ENCODE measurements at places on chromosomes 6 and 20.

- DNase-seq = peak; percentile 49
Measured at GRCh38 chr6:88870717-88871330, 92.6 kb downstream of the RNGTT start.

DNA sequence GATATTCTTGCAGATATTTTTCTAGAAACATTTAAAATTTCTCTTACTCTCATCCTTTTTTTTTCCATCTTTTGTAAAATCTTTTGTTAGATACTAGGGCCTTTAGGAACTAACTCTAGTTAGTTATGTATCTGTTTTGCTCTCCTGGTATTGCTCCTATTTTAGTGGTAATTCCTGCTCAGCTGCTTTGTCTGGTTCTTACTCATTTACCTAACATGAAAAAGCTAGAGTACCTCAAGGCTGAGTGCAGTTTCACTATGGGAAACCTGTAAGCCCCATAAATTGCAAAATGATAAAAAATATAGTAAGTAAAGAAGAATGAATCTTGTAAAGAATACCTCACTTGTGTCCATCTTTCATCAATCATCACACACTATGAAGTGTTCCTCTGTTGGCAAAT lies 1602.0 kb downstream of the GRIK2 start:
- DNase-seq = no peak

- no peak for DNase-seq
Measured at GRCh38 chr6:7547315-7547714, 5.8 kb downstream of the DSP start.

DNA sequence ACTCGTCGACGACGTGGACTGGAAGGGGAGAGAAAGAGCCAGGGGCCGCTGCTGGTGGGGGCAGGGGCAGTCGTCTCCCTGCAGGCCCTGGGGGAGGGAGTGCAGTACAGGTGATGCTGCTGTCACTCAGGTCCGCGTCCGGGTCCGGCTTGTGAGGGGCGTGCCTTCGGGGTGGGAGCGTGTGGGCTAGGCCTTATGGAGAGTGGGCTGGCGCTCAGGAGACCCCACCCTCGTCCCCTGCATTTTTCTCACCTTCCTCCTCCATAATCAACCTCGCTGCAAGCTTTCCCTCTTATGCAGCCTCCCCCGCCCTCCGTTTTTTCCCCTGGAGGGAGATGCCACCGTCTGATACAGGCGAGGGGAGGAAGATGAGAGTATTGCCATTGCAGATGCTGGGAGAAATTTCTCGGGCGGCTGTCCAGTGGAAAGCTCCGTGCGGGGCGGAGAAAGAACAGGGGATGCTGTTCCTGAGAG lies 632 bp downstream of the PCMT1 start:
- peak; percentile 85 for DNase-seq

GRCh38 chr6:124872361-124873065 lies 89.7 kb upstream of the RNF217 start:
- DNase-seq = no peak

GRCh38 chr6:112062966-112063365 lies 9.1 kb downstream of the CCN6 start:
- DNase-seq = no peak

GRCh38 chr20:48629069-48629959 lies 198.5 kb downstream of the PREX1 start:
- no peak for DNase-seq

GRCh38 chr6:108635505-108636226 lies 74.9 kb downstream of the FOXO3 start:
- no peak for DNase-seq

DNA sequence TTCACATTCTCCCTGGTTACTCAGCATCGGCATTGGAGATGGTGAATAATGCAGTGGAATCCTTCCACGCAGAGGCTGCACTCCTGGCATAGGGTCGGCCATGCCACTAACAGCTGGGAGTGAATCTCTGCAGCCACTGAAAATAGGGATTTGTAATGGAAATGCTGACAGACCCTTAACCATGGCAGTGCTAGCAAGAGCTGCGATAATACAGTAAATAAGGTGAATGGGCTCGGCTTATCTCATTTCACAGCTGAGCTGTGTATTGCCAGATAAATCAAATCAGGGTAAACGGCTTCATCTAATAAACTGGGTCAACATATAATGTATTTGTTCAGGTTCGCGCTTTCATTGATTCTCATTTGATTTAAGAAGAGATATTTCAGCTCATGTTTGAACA lies 156.8 kb downstream of the SLC35B3 start:
- no peak for DNase-seq

- no peak for DNase-seq
Measured at GRCh38 chr6:2183752-2184151, 61.7 kb downstream of the GMDS start.

DNA sequence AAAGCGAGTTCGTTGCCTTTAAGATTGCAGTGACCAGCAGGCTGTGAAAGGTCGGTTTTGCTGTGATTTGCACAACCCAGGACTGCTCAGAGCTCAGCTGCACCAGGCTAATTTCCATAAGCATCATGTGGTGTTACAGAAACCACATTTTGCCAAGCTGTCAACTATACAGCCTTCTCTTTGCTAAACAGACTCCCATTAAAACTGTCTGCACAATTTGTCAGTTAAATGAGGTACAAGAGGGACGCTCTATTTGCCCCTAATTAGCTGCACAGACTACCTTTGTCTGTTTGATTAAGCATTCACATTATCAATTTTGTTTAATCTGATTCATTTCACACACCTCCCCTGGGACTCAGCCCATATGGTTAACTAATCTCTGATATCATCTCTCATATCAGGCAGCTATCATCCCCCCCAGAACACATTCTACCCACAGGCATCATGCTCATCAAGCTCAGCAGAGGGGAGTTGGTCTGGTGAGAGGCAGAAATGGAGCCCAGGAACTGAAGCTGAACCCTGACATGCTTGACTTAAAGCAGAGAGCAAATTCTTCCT lies 62.1 kb downstream of the OLIG3 start:
- DNase-seq = no peak

- DNase-seq = no peak
Measured at GRCh38 chr20:14589383-14589782, 252.0 kb upstream of the FLRT3 start.

DNA sequence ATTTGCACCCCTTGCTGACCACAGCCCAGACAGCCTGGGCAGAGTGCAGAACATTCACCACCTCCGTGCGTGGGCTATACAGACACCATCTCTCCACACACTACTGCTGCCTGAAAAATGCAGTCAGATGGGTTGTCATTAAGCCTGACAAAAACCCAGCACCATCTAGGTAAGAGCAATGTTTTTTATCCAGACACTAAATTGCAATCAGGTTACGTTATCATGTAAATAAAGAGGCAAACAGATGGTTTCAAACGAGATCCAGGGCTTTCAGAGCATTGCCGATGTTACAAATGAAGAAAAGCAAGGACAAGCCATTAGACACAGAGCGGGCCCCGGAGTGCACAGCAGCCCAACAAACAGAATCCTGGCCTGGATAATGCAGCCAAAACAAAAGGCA lies 269.6 kb downstream of the PKHD1 start:
- no peak for DNase-seq

Measured in NCI-H1105 (cell line).